ENCODE measurements at places on chromosomes 7 and 10.

DNA sequence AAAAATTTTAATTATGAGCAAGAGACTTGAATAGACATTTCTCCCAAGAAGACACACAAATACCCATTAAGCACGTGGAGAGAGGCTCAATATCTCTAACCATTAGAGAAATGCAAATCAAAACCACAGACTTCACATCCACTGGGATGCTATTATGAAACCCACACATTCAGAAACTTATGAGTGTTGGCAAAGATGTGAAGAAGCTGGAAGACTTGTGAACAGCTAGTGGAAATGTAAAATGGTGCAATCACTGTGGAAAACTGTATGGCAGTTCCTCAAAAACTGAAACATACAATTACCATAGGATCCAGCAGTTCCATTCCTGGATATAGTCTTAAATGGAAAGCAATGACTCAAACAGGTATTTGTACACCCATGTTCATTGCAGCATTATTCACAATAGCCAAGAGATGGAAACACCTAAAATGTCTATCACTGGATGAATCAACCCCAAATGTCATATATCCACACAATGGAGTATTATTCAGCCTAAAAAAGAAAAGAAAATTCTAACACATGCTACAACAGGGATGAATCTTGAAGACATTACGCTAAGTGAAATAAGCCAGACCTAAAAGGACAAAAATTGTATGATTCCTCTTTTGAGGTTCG, 53.5 kb upstream of the FRMD4A start:
- no peak for DNase-seq

- no peak for DNase-seq
Measured at GRCh38 chr7:78609281-78609680, 810.7 kb downstream of the PHTF2 start.

DNA sequence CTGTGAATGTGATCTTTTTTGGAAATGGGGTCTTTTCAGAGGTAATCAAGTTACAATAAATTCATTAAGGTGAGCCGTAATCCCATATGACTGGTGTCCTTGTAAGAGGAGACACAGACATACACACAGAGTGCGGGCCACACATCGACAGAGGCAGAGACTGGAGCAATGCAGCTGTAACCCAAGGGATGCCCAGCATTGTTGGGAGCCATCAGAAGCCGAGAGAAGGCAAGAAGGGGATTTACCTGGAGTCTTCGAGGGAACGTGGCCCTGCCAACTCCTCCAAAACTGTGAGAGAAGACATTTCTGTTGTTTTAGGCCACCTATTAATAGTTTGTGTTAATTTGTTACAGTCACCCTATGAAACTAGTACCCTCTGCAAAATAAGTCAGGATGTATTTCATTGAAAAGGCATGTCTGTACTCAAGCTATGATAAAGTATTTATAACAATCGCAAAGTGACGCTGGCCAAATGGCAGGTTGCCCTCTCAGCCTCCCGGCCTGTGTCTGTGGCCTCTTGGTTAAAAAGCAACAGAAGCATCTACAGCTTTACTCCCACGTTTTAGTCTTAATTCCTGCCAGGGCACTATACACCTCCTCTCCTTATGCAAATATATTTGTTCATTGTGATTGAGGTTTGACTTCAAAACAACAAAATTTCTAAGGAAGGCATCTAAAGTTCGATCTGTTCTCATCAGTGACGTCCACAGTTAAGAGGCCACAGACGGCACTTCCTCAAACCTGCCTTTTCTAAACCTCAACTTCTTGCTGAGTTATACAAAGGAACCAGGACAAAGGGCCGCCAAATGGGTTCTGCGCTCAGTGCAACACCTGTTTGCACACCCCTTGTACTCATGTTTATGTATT, 46.8 kb downstream of the HIPK2 start:
- no peak for DNase-seq

GRCh38 chr10:33212061-33212748, 122.3 kb downstream of the NRP1 start:
- no peak for DNase-seq

GRCh38 chr7:139427029-139427420, 56.4 kb downstream of the KLRG2 start:
- DNase-seq = no peak

DNA sequence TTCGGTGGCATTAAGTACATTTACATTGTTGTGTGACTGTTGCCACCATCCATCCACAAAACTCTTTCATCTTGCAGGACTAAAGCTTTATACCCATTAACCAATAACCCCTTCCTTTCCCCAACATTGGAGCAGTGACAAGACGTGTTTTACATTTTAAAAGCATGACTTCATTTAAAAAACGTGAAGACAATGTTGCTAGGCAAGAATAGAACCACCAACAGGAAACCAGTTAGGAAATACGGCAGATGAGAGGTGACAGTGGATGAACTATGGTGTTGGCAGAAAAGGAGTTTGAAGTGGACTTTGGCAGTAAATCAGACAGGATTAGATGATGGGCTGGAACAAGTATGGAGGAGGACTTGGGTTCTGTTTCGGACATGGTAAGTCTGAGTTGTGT, 17.0 kb downstream of the TMEM236 start:
- DNase-seq = no peak

- no peak for DNase-seq
Measured at GRCh38 chr7:136290351-136290750, 313.2 kb upstream of the MTPN start.

DNA sequence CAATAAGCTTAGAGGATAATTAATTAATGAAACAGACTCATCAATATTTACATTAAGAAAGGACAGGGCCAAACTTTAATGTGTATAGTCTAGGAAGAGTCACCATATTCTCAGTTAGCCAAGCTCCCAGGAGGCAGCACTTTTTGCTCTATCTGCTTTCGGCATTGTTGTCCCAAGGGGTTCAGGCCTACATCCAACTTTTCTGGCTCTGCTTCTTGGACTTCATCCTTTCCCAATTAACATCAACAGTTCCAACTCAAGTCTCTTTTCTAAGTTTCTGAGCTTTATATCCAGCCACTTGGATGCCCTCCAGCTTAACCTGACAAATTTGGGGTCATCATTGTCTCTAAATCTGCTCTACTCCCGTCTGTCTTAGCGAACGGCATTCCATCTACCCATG, 42.8 kb downstream of the GLI3 start:
- DNase-seq = no peak

DNA sequence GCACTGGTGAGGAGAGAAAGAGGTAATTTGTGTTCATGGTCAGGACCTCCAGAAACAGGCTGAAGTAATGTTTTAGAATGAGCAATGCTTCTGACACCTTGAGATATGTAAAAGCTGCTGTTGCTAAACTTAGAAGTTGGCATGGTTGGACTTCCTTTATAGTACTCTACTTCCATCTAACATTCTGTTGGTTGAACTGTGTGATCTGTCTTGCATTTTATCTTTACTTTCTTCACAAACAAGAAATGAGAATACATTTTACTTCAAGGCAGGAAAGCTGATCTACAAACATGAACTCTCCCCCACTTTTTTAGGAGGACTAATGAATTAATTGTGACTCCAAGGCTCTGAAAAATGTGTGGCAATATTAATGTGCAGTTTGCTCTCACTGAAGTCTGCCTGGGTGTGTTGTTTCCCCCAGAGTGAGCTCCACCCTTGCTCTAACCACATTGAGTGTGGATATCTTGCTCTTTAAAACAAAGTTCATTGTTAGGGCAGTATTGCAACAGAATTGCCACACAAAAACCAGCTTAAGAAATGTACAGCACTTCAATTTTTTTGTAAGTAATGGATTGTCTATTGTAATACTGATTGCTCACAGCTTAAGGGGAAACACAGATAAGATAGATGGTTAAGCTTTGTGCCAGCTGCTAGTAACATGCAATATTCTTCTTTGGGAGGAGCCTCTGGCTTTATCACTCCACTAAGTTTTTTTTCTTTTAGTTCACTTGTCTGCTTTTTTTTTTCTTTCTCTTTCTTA, 69.0 kb downstream of the ADD3 start:
- no peak for DNase-seq

GRCh38 chr10:89214566-89215165, 7.5 kb upstream of the CH25H start:
- DNase-seq = no peak

- DNase-seq = peak; percentile 17
Measured at GRCh38 chr10:87850742-87851205, 12.6 kb downstream of the KLLN start.

GRCh38 chr10:3025026-3025683, 42.2 kb upstream of the PFKP start:
- DNase-seq = no peak

- DNase-seq = no peak
Measured at GRCh38 chr7:126801733-126802132, 451.0 kb downstream of the GRM8 start.

DNA sequence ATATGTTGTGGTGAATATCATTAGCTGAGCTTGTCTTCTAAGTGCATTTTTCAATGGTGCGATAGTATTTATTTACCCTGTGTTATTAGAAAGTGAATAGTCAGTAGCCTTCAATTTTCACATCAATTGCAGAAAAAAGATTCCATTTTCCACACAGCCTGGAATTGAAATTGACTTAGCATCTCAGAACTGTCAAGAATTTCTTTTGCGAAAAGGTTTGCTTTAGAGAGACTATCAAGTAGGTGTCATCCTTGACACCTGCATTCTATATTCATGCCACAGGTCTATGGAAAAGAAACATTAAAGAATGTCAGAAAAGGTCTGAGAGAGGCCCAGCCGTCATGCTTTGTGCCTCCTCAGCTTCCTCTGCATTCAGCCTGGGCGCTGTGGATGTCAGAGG, 504.9 kb downstream of the PARD3 start:
- no peak for DNase-seq

DNA sequence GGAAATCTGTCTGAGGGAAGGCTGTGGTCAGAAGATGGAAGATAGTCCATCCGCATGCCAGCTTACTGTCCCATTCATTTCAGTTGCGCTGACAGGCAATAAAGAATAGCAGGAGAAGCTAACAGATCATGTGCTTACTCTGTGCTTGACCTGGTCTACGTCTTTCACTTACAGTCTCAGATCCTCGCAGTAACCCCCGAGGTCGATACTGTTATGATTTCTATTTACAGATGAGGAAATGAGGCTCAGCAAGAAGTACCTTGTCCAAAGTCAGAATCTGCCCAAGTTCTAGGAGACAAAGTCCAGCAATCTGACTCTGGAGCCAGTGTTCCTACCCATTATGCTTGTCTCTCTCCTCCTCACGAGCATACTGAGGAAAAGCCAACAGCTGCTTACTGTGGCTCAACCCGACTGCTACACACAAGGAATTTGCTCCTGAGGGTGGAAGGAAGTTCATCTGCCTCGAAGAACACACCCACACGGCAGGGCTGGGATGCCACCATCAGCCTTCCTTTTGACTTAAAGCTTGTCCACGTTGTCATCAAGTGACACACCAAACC, 74.2 kb downstream of the MINPP1 start:
- DNase-seq = no peak

DNA sequence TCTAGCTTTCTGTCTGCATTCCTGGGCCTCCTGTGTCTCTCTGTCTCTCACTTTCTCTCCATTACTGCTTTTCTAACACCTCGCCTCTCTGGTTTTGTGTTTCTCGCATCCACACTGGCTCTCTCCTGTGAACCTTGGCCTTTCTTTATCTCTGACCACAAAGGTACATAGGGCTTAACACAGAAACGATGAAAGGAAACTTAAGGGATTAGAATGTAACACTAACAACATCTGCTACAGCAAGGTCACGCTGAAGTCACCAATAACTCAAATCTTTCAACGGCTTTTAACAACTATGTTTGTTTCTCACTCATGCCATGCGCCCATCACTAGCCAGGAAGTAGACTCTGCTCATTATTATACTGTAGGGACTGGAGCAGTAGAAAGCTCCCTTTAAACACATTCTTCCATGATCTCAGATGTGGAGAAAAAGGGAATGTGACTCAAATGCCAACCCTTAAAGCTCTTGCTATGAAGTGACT, 9.3 kb upstream of the OR6V1 start:
- no peak for DNase-seq

Data from stimulated activated CD8-positive, alpha-beta memory T cell treated with anti-CD3 and anti-CD28 coated beads, Interleukin-12 subunit alpha, Interleukin-12 subunit beta, amount 100 ng/mL, for 4 hours (primary cell).